ENCODE measurements at places on chromosomes 4 and X.

GRCh38 chr4:46404981-46405380, 15.1 kb upstream of the GABRA2 start:
- peak; percentile 34 for DNase-seq
- H3K27me3 ChIP-seq, result no peaks in the 10 kb centered on the region
- no peak overlapping the region for H3K4me3 ChIP-seq
- peaks cover 3% of the 10 kb centered on the region for H3K4me1 ChIP-seq
- H3K27ac ChIP-seq, result no peak overlapping the region

- DNase-seq, result no peak
- H3K4me3 ChIP-seq, result no peak overlapping the region
- no peaks in the 10 kb centered on the region for H3K27me3 ChIP-seq
- H3K4me1 ChIP-seq, result peaks cover 17% of the 10 kb centered on the region
These were observed 47.9 kb upstream of the GPR78 start for GRCh38 chr4:8532245-8532781.

GRCh38 chrX:134144231-134144630, 92.8 kb upstream of the CCDC160 start:
- H3K36me3 ChIP-seq, result no peaks in the 10 kb centered on the region
- no peaks in the 10 kb centered on the region for H3K27me3 ChIP-seq
- H3K4me3 ChIP-seq, result no peak overlapping the region
- no peak for DNase-seq

GRCh38 chr4:76315267-76315918, 8.9 kb downstream of the STBD1 start:
- DNase-seq, result no peak
- H3K4me3 ChIP-seq, result no peak overlapping the region
- H3K36me3 ChIP-seq, result no peaks in the 10 kb centered on the region
- H3K4me1 ChIP-seq, result peaks cover 10% of the 10 kb centered on the region
- no peaks in the 10 kb centered on the region for H3K27me3 ChIP-seq
- H3K27ac ChIP-seq, result no peak overlapping the region

DNA sequence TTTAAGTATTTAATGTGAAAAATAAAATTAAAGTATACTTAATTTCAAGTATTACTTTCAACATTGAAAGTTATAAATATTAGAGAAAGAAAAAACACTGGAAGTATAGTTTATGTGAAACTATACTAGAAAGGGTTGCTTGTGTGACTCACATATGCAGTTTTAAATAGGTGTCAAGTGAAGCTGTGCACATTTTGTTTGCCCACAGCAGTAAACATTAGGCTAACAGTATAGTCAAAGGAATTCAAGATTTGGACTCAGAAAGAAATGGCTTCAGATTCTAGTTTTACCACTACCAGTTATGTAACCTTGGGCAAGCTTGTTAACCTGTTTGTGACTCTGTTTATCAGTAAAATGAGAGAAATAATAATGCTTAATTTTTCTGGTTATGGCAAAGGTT, 148.2 kb downstream of the FAM47B start:
- H3K4me3 ChIP-seq, result no peak overlapping the region
- H3K36me3 ChIP-seq, result no peaks in the 10 kb centered on the region
- no peak for DNase-seq
- no peak overlapping the region for H3K27ac ChIP-seq
- H3K4me1 ChIP-seq, result no peaks in the 10 kb centered on the region
- H3K27me3 ChIP-seq, result no peaks in the 10 kb centered on the region

DNA sequence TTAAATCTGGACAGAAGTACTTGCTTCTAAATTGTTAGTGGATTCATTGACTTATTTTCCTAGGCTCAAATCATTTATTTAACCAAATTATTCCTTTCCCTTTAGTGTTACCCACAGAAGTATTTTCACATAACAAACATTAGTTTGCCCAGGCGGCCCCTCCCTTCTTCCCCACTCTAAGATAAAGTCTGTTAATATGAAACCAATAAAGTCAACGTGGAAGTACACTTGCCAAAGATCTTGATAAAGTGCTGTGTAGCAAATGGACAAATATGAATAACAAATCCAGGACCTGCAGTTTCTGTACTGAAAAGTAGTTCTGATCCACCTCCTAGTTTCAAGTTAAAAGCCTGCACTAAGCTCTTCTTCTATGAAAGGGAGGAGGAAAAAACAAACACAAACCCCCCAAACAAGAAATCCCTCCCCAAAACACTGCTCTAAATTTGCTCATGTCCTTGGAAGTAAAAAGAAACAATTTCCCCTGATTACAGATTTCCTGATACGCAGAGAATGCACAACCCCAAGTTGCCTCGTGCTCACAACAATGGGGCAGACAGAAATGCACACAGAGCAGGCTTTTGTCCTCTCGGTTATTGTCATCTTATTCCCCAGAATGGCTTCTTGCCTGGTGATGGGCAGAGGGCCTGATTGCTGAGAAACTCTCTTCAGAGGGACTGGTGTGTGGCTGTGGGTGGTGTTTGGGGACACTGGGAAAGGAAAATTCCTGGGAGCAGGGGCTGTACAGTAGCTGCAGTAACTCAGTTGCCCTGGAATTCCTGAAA, 23.2 kb downstream of the TMSB4X start:
- no peaks in the 10 kb centered on the region for H3K36me3 ChIP-seq
- no peak overlapping the region for H3K4me3 ChIP-seq
- H3K4me1 ChIP-seq, result peaks cover 37% of the 10 kb centered on the region
- no peak for DNase-seq
- peak overlapping the region; percentile 69 for H3K27ac ChIP-seq
- no peaks in the 10 kb centered on the region for H3K27me3 ChIP-seq

DNA sequence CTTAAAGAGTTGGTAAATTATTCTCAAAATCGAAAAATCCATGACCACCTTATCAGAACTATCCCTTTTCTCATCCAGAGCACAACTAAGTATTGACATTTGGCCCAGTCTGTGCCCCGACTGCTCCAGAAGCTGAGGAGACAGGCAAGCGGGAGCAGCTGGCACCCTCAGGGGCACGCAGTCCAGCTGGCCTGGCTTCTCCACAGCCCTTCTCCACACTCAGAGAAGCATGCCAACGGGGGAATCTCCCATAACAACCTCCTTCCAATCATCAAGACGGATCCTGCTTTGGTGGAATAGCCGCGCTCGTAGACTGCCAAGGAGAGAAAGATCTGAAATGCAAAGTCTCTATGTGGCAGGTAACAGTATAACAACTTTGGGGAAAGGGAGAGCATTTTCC, 85.4 kb downstream of the AFAP1 start:
- H3K27me3 ChIP-seq, result no peaks in the 10 kb centered on the region
- no peak overlapping the region for H3K4me3 ChIP-seq
- H3K4me1 ChIP-seq, result peaks cover 2% of the 10 kb centered on the region
- DNase-seq, result no peak

- H3K27me3 ChIP-seq, result no peaks in the 10 kb centered on the region
- no peak for DNase-seq
- H3K36me3 ChIP-seq, result no peaks in the 10 kb centered on the region
- no peak overlapping the region for H3K27ac ChIP-seq
These were observed 4.3 kb upstream of the MID1IP1 start for GRCh38 chrX:38796946-38797345.

DNA sequence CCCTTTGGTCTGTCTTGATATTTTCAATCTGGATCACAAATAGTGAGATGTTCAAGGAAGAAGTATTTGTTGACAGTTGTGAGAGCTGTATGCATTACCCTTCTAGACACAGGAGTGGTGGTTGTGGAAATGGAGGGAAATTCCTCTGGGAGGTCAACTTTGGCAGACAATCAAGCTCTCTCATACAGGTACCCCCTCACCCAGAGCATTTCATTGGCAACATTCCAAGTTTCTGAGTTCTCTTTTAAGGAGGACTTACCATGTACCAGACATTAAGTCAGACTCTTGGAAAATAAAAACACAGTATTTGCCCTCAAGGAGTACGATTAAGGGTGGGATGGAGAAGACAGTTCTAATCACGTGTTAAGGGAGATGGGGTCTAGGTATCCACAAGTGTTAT, 45.3 kb downstream of the KLHL15 start:
- H3K27ac ChIP-seq, result no peak overlapping the region
- DNase-seq, result no peak
- no peaks in the 10 kb centered on the region for H3K4me1 ChIP-seq

DNA sequence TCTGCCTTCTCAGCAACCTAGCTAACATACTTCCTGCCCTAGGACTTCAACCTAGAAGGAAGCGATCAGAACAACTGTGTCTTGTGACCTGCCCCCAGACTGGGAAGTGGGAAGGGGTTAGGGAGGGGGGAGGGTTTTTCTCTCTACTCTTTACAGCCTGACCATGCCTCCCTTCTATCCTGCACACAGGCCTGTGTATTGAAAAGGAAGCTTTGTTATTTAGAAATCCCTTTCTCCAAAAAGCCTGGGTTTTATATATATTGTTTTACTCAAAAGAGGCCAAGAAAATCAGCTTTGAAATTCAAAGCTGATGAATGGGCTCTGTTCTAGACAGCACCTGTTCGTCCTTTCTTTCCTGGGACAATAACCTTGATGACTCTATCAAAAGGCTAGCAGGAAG, 35.2 kb upstream of the SMS start:
- DNase-seq, result peak; percentile 9
- no peaks in the 10 kb centered on the region for H3K27me3 ChIP-seq
- no peaks in the 10 kb centered on the region for H3K36me3 ChIP-seq
- no peak overlapping the region for H3K27ac ChIP-seq
- no peaks in the 10 kb centered on the region for H3K4me1 ChIP-seq

DNA sequence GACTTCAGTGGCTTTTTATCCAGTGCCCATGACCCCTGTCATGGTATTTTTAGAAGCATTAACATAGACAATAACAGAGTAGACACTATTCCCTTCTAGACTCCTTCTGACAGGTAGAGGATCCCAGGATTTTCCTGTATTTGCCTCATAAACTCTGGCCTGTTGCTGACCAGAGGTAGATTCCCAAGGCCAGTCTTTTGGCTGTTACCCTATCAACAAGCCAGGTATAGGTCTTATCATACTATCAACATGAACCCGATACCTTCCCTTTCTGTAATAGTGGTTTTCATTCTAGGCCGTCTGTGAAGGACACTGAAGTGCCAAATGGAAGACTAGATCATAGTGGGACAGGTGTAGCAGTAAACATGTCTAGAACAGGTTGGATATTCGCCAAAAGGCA, 76.2 kb upstream of the CHRDL1 start:
- H3K27ac ChIP-seq, result no peak overlapping the region
- H3K4me3 ChIP-seq, result no peak overlapping the region
- no peaks in the 10 kb centered on the region for H3K36me3 ChIP-seq
- DNase-seq, result no peak
- no peaks in the 10 kb centered on the region for H3K27me3 ChIP-seq

GRCh38 chr4:158018221-158018830, 154.5 kb downstream of the GASK1B start:
- no peaks in the 10 kb centered on the region for H3K36me3 ChIP-seq
- no peak overlapping the region for H3K4me3 ChIP-seq
- H3K27me3 ChIP-seq, result no peaks in the 10 kb centered on the region
- DNase-seq, result no peak
- H3K4me1 ChIP-seq, result peaks cover 11% of the 10 kb centered on the region

DNA sequence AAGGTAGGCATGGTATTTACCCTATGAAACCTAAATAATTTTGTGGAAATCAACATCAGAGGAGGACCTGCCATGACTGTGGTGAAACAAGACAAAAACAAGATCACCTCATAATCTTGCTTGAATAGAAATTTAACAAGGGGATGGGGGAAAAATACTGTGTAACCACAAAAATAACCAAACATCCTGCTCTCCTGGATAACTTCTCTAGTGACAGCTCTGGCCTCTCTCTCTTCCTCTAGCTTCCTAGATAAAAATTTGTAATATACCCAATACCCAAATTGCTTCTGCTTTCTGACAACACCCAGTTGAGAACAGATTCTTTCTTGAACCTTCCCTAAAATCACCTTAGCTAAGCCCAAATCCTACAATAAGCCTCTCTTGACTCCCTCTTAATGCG, 11.9 kb upstream of the TIGD2 start:
- H3K4me3 ChIP-seq, result no peak overlapping the region
- no peaks in the 10 kb centered on the region for H3K27me3 ChIP-seq
- no peak overlapping the region for H3K27ac ChIP-seq
- H3K36me3 ChIP-seq, result no peaks in the 10 kb centered on the region
- no peaks in the 10 kb centered on the region for H3K4me1 ChIP-seq

- no peaks in the 10 kb centered on the region for H3K36me3 ChIP-seq
- DNase-seq, result no peak
- H3K4me3 ChIP-seq, result no peak overlapping the region
These were observed 340.0 kb upstream of the RASGEF1B start for GRCh38 chr4:81811562-81812293.

GRCh38 chrX:15723887-15724517, 14.1 kb upstream of the CA5B start:
- H3K4me3 ChIP-seq, result no peak overlapping the region
- H3K4me1 ChIP-seq, result no peaks in the 10 kb centered on the region
- H3K36me3 ChIP-seq, result no peaks in the 10 kb centered on the region
- DNase-seq, result no peak
- no peaks in the 10 kb centered on the region for H3K27me3 ChIP-seq

- no peaks in the 10 kb centered on the region for H3K4me1 ChIP-seq
- no peak for DNase-seq
- H3K27me3 ChIP-seq, result no peaks in the 10 kb centered on the region
- H3K36me3 ChIP-seq, result no peaks in the 10 kb centered on the region
These were observed 870.0 kb upstream of the INTU start for GRCh38 chr4:126762663-126763247.

DNA sequence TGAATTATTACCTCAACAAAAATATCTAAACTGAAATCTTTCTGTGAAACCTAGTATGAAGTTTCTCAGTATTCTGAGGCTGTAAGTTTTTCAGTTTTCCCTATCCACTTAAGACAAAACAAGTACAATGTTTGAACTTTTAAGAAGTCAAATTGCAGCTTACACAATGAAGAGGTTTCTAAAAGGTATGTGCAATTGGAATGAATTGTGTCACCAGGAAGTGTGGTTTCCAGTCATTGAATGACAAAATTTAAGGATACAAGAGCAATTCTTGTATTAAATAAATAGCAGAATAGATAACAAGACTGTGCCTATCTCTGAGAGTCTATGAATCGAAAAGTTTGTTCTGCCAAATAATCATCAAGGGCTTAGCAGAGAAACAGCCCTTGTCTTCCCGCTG, 207.3 kb downstream of the ANKRD50 start:
- H3K27me3 ChIP-seq, result no peaks in the 10 kb centered on the region
- no peak overlapping the region for H3K4me3 ChIP-seq
- no peaks in the 10 kb centered on the region for H3K36me3 ChIP-seq
- no peak for DNase-seq
- H3K27ac ChIP-seq, result no peak overlapping the region

DNA sequence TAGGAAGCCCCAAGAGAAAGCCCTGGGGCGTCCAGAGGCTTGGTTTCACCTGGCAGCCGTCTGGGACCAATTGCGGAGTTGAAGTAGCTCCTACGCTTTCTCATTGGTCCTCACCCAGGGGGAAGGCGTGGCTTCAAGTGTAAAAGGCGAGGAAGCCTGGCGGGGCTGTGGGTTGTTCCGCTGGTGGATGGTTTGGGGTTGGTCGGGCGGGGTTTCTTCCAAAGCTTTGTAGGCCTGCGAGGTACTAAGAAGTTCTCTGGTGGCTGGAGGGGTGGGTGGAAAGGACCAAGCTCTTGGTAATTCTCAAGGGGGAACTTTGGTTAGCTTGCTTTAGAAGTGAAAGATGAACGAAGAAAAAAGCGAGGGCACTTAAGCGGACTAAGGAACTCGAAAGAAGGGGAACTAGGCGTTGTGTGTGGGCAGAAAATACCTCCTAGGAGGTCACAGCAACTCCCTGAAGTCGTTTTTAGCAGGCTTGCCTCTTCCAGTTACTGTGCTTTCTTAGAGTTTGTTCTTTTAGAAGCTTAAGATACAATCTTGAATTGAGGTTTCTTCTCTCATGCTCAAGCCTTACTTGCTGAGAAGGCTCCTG, 36.6 kb downstream of the CCNG2 start:
- no peak overlapping the region for H3K27ac ChIP-seq
- H3K4me3 ChIP-seq, result no peak overlapping the region
- H3K27me3 ChIP-seq, result no peaks in the 10 kb centered on the region
- H3K36me3 ChIP-seq, result no peaks in the 10 kb centered on the region
